Adrenal gland (tissue), 19 donors: ENCODE measurements at places on chromosomes 11 and 22.

DNA sequence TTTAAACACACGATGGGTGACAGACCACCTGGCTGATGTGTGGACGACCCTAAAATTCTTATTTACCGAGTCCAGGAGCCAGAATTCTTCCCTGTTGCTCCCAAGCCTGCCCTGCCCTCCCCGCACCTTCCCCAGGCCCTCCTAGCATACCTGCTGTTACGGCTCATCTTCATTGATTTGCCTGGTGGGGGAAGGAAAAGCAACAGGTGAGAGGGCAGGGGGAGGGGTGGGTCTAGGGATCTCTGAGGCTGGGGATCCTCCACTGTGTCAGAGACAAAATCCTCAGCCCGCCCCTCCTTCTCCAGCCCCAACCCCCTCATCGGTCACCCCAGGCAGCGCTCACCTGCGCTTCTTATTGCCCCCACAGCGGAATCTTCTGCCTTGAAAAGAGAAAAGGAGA lies 4.0 kb downstream of the FXYD2 start:
- DNase-seq: no peak

GRCh38 chr22:50014053-50014501 lies 1.5 kb upstream of the IL17REL start:
- no peak for DNase-seq

DNA sequence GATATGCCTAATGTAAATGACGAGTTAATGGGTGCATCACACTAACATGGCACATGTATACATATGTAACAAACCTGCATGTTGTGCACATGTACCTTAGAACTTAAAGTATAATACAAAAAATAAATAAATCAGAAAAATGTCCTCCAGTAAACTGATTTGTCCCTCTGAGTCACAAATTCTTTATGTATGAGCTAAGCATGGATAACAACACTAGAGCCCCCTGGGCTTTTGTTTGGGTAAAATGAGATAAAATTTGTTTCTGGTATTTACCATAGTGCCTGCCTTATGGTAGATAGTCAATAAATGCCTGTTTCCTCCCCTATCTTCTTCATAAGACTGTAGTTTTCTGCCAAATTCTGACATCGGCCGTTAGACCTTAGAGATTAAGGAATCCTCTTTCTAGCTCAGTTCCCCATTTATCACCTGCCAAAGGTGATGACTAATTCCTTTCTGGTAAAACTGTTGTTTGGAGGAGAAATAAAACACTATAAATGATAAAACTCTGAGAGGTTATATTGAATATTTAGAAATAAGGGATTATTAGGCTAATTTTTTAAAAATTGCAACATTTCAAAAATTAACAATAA lies 43.6 kb upstream of the LUZP2 start:
- no peak for DNase-seq

DNA sequence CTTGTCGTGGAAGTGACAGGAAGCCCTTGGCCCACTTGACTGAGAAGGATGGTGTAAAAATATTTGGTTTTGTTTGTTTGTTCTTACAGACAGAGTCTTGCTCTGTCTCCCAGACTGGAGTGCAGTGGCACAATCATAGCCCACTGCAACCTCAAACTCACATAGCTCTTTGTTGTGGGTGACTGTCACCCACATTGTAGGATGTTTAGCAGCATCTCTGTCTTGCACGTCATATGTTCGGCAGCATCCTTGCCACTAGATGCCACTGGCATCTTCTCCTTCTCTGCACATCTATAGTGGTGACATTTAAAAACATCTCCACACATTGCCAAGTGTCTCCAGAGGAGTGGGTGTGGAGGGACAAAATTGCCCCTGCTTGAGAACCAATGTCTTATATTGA lies 56.8 kb downstream of the PRR5L start:
- no peak for DNase-seq

- peak; percentile 70 for DNase-seq
These were observed 60.5 kb downstream of the OSBP2 start for GRCh38 chr22:30754971-30755758.

DNA sequence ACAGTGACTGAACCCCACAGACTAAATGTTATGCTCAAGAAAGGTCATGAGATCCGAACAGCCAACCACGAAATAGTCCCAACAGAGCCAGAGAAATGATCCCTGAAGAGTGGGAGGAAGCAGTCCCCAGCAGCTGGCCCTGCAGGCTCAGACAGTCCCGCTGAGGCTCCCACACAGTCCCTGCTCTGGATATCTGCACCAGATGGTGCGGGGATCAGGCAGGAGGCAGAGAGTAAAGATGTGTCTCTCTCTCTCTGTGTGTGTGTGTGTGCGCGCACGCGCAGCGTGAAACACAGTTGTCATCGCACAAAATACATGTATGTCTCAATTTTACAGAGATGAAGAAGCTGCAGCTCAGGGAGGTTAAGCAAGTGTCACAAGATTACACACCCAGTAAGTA lies 27.9 kb downstream of the GUCY1A2 start:
- DNase-seq: no peak

GRCh38 chr11:34308913-34309585 lies 48.8 kb downstream of the ABTB2 start:
- DNase-seq: no peak

GRCh38 chr11:130474637-130475400 lies 26.4 kb downstream of the ADAMTS15 start:
- no peak for DNase-seq

DNA sequence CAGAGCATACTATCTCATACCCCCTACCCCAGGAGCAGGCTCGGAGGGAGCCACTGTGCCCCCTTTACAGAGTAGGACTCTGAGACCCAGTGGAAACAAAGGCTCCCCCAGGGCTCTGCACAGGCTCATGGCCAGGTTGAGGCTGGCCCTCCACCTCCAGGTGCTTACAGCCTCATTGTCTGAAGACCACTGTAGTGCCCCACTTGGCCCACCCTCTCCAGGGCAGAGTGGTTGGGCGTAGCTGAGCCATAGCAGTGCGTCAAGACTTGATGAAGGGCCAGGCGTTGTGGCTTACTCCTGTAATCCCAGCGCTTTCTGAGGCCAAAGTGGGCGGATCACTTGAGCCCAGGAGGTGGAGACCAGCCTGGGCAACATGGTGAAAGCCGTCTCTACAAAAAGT lies 1.7 kb downstream of the ANKRD13D start:
- no peak for DNase-seq

GRCh38 chr11:113334183-113334582 lies 19.8 kb downstream of the TTC12 start:
- no peak for DNase-seq

- no peak for DNase-seq
These were observed 383.1 kb upstream of the CADM1 start for GRCh38 chr11:115887316-115887715.

DNA sequence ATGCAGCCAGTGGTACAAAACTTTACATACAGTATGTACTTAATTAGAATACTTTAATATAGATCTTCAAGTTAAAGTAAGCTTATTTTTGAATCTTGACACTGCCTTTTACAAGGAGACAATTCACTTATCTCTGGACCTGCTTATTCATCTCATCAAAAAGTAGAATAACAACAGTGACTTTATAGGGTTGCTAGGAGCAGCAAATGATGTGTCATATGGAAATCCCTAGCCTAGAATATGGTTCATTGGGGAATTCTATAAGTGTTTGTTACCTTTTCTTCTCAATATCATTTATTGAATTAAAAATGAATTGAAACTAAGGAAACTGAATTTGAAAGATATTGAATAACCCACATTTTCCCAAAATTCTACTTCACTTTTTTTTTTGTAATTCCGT lies 45.0 kb upstream of the FIBIN start:
- DNase-seq: no peak

GRCh38 chr11:110972640-110973039 lies 260.4 kb upstream of the ARHGAP20 start:
- DNase-seq: peak; percentile 24

GRCh38 chr11:129302386-129303101 lies 73.1 kb upstream of the BARX2 start:
- DNase-seq: no peak

DNA sequence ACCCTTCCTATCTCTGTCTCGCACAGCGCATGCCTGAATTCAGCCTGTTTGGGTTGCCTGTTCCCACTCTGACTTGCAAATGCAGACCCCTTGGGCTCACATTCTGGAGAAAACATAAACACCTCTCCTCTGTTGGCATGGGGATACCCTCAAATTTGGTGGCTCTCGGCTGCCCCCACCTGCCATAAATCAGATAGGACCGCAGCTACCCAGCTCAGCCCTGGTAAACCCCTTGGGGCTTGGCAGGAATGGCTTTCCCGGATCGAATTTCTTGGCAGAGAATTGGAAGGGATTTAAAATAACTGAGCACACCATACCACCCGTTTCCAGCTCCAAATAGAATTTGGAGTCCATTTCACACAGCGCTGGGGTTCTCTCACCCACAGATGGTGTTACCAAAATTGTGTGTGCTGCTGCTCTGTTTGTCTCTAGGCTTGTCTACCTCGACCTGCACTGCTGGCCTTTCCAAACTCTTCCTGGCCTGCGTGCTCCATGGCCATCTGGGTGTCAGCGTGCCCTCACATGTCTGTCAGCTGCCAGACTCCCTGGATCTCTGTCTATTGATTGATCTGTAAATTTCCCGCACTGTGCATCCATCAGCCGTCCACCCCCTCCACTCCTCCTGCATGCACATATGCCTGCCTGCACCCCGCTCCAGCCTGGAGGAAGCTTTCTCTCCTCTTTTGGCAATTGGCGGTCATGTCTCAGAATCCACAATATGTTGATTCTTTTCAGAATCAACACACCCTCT lies 134.0 kb downstream of the NTM start:
- DNase-seq: no peak

DNA sequence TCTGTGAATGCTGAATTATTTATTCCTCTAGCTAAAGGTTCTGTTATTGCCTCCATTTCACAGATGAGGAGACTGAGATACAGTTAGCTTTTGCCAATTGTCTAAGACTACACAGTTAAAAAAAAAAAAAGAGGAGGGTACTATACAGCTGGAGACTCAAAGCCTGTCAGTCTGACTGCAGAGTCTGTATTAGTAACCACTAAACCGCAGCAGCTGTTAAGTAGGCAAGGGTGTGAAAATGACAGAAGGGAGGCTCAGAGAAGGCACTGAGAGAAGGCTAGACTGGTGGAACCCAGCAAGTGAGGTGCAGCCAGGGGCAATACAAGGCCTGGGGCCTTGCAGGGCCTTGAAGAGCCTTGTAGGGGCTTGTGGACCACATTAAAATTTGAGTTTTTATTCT lies 181.2 kb downstream of the CSNK2A3 start:
- DNase-seq: no peak

- no peak for DNase-seq
These were observed 31.2 kb downstream of the KCNJ4 start for GRCh38 chr22:38423512-38424503.

DNA sequence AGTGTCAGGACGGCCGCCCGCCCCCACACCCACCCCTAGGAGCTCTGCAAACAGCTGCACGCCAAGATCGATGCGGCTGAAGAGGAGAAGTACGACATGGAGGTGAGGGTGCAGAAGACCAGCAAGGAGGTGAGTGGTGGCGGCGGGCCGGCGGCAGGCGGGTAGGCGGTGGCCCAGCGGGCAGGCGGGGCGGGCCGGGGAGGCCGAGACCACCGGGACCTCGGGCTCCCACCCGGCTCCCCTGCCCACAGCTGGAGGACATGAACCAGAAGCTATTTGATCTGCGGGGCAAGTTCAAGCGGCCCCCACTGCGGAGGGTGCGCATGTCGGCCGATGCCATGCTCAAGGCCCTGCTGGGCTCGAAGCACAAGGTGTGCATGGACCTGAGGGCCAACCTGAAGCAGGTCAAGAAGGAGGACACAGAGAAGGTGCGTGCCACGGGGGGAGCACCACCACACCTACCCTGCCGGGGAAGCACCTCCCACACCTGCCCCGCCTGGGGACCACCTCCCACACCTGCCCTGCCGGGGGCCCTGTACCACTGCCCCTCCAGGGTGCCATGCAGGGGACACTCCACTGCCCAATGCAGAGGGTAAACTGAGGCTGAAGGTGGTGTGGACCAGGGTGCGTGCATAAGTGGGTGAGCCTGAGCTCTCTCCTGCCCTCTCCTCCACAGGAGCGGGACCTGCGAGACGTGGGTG lies 2.1 kb downstream of the TNNI2 start:
- no peak for DNase-seq

- DNase-seq: no peak
These were observed 70.9 kb upstream of the SC5D start for GRCh38 chr11:121221496-121222200.

DNA sequence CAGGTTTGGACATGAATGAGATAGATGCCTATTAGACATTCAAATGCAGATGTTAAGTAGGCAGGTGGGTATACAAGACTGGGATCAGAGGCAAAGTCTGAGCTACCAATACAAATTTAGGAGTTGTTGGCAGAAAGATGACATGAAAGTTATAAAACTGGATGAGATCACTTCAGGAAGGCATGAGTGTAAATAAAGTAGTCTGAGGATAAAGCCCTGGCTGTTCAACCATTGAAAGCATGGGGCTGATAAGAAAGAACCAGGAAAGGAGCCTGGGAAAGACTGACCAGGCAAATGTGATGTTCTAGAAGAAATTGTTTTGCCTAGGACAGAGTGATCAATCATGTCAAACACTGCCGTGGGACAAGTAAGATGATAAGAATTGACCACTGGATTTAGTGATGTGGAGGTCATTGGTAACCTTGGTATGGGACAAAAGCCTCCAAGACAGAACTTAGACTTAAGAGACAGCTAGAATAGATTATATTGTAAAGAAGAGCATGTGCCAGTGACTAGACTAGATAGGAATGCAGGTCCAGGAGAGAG lies 98.5 kb downstream of the EHF start:
- DNase-seq: no peak

GRCh38 chr11:46326813-46327416 lies 20.3 kb upstream of the DGKZ start:
- DNase-seq: no peak

DNA sequence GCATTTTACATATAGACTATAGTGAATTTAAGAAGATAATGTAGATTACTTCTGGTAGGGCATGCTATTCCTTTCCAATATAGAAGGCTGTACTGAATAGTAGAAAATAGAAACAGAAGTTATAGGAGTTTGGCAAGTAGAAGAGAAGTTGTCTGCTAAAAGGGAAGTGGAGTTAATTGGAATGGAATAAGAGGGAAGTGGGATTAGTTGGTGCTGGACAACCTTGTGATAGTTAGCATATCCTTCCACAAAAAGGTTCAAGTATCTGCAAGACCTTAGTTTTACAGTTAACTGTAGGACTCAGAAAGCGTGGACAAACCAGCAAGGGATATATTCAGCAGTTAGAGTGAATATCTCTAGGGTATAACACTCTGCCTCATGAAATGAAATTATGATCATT lies 185.5 kb downstream of the SWAP70 start:
- no peak for DNase-seq

DNA sequence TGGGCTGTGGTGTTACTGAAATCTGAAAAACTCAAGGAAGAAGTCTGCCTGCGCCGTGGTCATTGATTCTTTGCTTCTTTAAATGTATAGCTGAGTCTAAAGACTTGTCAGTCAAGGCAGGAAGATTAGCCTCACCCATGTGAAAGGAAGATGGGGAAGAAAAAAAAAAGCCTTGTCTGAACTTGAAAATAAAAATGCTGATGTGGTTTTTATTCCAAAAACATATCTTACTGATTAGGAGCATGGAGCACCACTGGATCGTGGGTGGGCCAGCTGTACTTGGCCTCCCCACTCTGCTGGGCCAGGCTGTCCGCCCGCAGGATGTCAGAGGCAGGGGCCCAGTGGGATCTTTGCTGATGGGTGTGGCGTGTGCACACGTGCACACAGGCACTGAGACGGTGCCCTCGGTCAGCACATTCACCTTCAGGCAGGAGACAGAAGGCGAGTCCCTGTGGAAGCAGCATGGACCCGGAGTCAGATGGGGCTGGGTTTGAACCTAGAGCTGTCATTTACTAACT lies 111.9 kb downstream of the WNT7B start:
- DNase-seq: no peak
